Stimulated activated CD4-positive, alpha-beta T cell treated with anti-CD3 and anti-CD28 coated beads, Interleukin-12 subunit alpha, Interleukin-12 subunit beta, amount 100 ng/mL, for 24 hours (primary cell): ENCODE measurements at places on chromosomes 2 and 18.

DNA sequence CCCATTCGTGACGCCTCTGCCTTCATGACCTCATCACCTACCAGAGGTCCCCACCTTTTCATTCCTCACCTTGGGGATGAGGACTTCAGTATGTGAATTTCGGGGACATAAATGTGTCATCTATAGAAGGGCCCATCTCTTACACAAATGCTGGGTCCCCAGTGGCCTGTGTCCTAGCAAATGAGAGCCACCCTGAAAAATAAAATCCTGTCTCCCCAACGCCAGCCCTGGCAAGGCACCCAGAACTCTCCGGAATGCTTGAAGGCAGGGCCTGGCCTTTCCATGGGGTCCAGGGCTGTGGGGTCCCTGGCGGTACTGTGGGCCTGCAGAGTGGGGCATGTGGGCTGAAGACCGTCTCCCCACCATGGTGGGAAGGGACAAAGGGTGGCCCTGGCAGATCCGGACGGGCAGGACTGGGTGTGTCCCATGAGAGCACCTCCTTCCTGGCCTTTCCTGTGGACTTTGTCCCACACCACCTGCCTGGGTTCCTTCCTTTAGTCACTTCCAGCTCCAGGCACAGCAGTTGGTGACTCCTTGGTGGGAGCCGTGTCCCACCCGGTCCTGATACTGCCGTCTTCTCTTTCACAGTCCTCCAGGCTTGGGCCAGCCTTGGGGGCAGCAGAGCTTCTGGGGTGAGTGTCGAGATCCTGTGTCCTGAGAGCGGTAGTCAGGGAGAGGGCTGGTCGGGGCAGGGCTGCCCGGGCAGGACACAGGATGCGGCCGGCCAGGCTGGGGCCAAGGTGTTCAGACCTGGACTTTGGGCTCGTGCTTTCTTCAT is 18.6 kb downstream of the CAPN10 start:
- DNase-seq, result no peak

DNA sequence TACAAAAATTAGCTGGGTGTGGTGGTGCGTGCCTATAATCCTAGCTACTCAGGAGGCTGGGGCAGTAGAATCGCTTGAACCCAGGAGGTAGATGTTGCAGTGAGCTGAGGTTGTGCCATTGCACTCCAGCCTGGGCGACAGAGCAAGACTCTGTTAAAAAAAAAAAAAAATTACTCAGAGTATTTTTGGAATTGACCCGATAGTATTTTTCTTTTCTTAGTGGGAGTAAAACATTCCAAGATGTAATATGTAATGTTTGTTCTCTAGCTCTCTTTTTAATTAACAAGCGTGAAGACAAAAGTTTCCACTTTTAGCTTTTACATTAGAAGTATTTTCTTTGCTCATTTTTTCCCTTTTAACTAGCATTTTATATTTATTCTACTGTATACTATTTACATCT is 12.0 kb upstream of the TMEM18 start:
- no peak for DNase-seq

DNA sequence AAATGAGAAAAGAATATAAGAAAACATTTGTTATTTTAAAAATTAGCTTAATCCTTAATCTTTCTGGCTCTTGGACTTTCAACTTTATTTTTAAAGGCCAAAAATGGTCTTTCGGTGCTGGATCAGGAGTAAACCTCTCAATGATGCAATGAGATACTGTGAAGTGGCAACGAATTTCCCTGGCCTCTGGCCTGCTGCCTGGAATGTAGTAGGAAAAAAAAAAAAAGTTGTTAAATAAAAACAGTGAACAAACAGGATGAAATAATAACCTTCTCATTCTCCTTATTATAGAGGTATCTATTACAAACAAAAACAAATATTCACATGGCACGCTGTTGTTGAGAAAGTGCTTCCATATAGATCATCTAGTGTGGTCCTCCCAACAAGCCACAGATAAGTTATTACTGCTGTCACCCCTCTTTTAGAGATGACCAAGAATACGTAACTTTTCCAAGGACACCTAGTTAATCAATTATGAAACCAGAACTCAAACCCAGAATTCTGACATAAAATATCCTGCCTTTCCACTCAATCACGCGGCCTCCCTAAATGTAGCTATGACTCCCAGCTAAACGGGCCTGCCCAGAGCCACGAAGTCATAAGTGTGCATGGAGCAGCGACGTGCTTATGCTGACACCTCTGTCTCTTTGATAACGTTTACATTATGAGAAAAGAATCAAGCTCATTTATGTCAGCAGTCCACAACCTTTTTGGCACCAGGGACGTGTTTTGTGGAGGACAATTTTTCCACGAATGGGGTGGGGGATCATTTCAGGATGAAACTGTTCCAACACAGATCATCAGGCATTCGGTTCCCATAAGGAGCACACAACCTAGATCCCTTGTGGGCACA is 170.9 kb downstream of the BCL2 start:
- DNase-seq, result no peak

DNA sequence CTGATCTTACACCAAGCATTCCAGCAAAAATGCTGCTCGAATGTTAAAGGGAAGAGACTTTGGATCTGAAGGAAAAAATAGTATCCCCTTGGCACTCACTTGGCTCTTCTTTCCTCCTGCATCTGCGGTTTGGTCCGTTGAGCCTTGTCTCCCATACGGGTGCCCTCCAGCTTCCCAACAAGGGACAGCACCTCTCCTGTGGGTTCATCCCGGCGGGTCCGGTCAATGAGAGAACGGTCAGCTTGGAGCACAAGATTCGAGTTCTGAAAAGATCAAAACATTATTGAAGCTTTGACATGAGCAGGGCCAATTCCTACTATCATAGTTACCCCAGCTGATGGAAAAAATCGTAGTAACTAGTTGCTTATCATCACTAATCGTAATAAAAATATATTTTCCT is 740 bp downstream of the SNRNP200 start:
- DNase-seq, result no peak

DNA sequence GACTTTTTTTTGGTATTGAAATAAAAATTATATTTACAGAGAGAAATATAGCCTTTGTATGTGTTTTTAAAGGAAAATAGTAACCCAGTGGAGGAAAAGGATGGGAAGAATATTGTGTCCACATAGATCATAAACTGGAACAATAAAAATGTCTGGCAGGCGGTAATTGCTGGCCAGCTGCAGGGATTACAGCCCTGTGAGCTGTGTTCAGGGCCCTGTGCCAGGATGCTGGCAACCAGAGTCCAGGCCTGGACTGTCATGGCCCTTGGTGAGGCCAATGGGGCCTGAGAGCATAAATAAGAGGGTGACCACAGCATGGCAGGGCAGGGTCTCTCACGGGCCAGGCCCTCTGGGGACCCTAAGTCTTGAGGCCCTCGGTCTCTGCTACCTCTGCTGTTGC is 171.2 kb downstream of the ACOXL start:
- DNase-seq, result no peak

- no peak for DNase-seq
Measured at GRCh38 chr2:60707750-60708371, 48.2 kb upstream of the PAPOLG start.

GRCh38 chr18:79572093-79572780 is 107.4 kb upstream of the CTDP1 start:
- no peak for DNase-seq

DNA sequence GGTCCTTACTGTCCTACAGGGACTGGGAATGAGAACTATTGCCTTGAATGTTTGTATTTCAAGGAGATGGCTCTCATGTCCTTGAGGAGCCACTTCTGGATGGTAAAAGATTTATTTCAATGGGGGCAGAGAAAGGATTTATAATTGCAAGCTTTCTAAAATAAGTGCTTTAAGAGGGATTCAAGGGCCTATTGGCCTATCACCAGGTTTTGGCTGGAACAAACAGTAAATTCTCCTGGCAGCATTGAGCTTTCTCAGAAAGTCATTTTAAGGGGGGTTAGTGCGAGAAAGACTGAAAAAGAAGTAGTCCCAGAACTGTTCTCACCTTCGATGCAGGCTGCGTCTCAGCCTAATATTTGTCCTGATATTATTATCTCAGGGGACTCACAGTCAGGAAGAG is 29.8 kb downstream of the DPP10 start:
- no peak for DNase-seq

- DNase-seq, result no peak
Measured at GRCh38 chr18:23353459-23353858, 99.6 kb upstream of the RIOK3 start.

- no peak for DNase-seq
Measured at GRCh38 chr18:47883771-47884413, 46.6 kb downstream of the SMAD2 start.

GRCh38 chr2:19114126-19114525 is 244.3 kb downstream of the OSR1 start:
- no peak for DNase-seq

- DNase-seq, result no peak
Measured at GRCh38 chr2:26521054-26521912, 43.4 kb upstream of the OTOF start.

DNA sequence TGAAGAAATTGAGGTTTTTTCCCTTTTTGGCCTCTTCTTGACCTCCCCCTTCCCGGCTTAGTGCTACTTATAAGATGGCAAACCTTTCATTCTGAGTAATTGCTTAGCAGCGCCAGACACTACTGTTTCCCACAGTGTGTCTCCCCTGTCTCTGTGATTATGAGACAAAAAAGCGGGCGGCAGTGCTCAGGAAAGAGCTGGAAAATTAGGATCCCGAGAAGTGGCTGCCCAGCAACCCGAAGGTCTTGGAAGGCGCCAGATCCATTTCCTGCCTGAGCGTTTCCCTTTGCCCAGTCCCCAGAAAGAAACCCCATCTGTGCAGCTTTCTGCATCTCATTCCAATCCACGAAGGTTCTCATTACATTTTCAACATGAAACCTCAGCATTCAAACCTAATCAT is 191.9 kb upstream of the APCDD1 start:
- DNase-seq, result no peak

DNA sequence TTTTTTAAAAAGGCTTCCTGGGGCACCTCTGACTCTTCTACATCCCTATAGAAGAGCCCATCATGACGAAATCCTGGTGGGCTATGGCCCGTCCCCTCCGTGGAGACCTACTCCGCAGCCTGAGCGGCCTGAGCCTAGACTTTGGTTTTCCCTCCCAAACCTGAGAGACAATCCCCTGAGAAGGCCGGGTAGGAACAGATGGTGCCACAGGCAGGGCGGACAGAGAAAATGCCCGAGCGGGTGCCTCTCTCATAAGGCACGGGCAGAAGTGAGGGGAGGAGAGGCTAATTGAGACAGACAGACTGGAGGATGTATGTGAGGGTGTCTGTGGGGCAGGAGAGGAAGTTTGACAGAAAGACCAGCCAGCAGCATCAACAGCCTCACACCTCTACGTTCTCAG is 20.2 kb upstream of the SFXN5 start:
- DNase-seq, result no peak

DNA sequence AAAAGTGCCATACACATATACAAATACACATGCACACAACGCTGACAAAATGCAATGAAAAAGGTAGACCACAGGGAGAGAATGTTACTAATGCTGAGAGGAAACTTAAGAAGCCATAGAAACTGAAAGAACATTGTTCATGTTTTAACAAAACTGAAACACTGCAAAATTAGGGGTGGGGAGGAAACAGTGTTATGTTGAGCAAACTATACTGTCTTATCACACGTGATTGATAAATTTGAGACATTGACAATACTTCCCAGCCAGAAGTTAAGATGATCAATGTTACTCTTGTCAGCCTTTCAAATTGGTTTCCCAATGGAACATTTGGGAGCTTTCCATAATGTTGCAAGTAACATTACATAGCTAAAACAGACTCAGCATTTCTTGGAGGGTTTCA is 165.5 kb downstream of the L3MBTL4 start:
- DNase-seq, result no peak

DNA sequence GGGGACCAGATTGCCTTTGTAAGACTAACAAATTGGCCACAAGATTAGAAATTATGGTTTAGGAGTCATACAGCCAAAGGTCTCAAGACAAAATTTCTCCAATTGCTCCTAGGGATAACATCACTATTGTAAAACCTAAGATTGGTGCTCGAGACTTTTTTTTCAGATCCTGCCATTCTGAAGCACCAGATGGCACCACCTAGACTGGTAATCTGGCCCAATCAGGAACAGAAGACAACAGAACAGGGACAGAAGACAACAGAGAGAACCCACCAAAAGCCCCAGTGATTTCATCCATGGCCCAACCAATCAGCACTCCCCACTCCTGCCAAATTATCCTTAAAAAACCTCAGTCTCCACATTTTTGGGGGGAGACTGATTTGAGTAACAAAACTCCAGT is 66.8 kb downstream of the LINC00305 start:
- no peak for DNase-seq

- DNase-seq, result no peak
Measured at GRCh38 chr2:20231598-20232026, 6.7 kb upstream of the SDC1 start.

DNA sequence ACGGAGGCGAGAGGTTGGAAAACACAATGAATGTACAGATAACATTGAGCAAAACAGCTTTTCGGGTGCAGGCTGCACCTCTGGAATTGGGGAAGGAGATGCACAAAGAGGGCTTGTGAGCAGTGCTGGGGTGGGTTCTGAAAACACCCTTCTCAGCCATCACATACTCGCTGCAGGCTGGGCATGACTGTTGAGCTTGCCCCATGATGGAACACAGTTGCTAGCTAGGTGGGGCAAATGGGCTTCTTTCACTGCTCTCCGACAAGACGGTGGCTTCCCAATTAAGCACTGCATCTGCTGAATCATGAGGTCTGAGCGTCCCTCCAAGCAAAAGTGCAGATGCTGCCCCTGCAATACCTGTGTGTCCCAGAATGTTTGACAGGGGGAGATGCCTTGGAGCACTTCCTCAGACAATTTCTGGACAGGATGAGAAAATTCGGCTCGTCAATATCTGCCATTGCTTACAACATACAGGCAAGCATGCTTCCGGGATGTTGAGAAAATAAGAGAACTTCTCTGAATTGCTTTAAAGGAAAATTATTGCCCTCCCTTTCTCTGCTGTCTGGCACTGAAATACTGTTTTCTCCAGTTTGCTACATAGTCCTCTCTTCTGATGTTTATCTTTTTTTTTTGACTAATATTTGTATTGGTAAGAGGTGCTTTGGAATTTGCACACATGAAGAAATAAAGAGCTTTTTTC is 77.3 kb upstream of the SH3BP4 start:
- DNase-seq, result no peak

- no peak for DNase-seq
Measured at GRCh38 chr2:218180467-218181114, 13.8 kb upstream of the CXCR1 start.

GRCh38 chr2:181073896-181074295 is 93.5 kb downstream of the UBE2E3 start:
- DNase-seq, result no peak

DNA sequence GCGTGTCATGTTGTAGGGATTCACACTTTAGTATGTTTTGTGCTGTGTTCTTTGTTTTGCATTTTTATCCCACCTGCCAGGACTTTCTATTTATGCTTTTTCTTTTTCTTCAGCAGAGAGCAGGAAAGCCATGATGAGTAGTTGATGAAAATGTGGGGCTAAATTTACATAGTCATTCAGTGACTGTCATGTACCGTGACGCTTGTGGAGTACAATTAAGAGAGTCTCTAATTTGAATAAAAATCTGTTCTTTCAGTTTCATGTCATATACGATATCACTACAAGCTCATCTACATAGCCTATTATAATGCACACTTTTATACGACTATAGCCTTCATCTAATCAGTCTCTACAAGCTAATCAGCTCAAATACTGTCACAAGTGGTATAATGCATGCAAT is 112.7 kb upstream of the SPATS2L start:
- no peak for DNase-seq

- no peak for DNase-seq
Measured at GRCh38 chr2:147549054-147549453, 295.8 kb upstream of the ACVR2A start.
